ENCODE measurements at places on chromosomes 7 and 10.

GRCh38 chr10:13808556-13809391, 222.0 kb downstream of the PRPF18 start:
- no peak for DNase-seq

DNA sequence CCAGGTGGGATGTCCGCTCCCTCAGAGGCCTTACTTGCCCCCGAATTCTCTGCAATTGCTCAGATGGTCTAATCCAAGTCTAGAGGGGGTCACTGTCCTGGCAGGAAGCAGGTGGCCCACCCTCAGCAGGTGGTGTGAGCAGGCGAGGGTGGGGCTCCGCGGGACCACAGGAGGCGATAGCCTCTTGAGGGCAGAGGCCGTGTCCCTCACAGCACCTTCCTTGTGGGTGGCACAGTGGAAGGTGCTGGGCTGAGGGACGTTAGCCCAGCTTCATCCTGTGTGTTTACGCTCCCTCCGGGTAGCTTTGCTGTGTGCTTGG, 38.3 kb upstream of the INPP5A start:
- no peak for DNase-seq

- DNase-seq = no peak
These were observed 17.3 kb downstream of the NT5C2 start for GRCh38 chr10:103175580-103176285.

- no peak for DNase-seq
These were observed 1325.5 kb downstream of the XPNPEP1 start for GRCh38 chr10:108597657-108598319.

- DNase-seq = no peak
These were observed 19.6 kb downstream of the FRMPD2 start for GRCh38 chr10:48254750-48255512.

DNA sequence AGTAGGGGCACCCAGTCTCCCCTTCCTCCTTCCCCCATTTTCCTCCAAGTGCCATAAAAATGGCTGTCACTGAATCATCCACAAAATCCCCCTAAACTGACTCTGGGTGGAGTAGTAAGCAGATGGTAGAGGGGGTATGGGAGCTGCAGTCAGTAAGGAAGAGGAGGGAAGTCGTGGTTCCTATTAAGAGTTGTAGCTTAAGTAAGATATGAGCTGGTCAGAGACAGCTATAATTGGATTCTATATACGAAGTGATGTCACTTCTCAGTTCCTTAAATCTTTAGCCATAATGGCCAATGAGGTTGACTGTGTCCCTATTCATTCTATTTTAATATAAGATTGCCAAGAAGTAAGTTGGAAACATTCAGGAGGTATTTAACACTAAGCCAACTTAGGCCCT, 131.7 kb downstream of the SLC16A9 start:
- no peak for DNase-seq
